ENCODE measurements at places on chromosomes 4 and X. TPM values are rescaled to one million over a fixed set of nuclear protein-coding genes. Genes with fewer than 3 reads are reported as not detected.

- no peak overlapping the region for H3K4me3 ChIP-seq
- H3K27me3 ChIP-seq = no peaks in the 10 kb centered on the region
- no peak overlapping the region for H3K27ac ChIP-seq
- H3K4me1 ChIP-seq = peaks cover 5% of the 10 kb centered on the region
- DNase-seq = no peak
- H3K36me3 ChIP-seq = no peaks in the 10 kb centered on the region
These were observed 55.7 kb upstream of the STIM2 start for GRCh38 chr4:26804925-26805324.

- no peak overlapping the region for H3K4me3 ChIP-seq
- DNase-seq = no peak
- no peaks in the 10 kb centered on the region for H3K36me3 ChIP-seq
- no peaks in the 10 kb centered on the region for H3K27me3 ChIP-seq
- no peak overlapping the region for H3K27ac ChIP-seq
These were observed 29.6 kb upstream of the DCAF8L1 start for GRCh38 chrX:28010875-28011274.

- H3K36me3 ChIP-seq = no peaks in the 10 kb centered on the region
- H3K27me3 ChIP-seq = no peaks in the 10 kb centered on the region
- no peaks in the 10 kb centered on the region for H3K4me1 ChIP-seq
- DNase-seq = no peak
- H3K4me3 ChIP-seq = no peak overlapping the region
These were observed 876.5 kb downstream of the RAPGEF2 start for GRCh38 chr4:159979351-159979750.

DNA sequence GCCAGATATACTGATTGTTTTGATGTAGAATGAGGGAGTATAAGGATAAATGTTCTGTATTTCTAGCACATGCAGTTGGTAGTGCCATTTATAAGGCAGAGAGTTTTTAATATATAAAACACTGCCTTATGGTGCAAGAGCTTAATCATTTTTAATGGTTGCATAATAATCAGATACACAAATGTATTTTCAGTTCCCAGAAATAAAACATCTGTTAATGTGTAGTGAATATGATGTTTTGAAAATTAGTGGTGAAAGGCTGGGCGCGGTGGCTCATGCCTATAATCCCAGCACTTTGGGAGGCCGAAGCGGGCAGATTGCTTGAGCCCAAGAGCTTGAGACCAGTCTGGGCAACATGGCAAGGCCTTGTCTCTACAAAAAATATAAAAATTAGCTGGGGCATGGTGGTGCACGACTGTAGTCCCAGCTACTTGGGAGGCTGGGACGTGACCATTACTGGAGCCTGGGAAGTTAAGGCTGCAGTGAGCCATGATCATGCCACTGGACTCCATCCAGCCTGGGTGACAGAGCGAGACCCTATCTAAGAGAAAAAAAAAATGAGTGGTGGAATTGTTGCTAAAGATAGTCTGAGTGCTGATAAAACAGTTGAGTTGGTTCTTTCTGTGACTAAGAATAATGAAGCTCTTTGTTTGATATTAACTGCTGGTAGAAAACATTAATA is 29.3 kb downstream of the CLCN3 start:
- peaks cover 22% of the 10 kb centered on the region for H3K36me3 ChIP-seq
- peaks cover 4% of the 10 kb centered on the region for H3K4me1 ChIP-seq
- H3K27me3 ChIP-seq = no peaks in the 10 kb centered on the region
- no peak overlapping the region for H3K4me3 ChIP-seq
- H3K27ac ChIP-seq = no peak overlapping the region

- peaks cover 10% of the 10 kb centered on the region for H3K27me3 ChIP-seq
- no peak overlapping the region for H3K4me3 ChIP-seq
- H3K36me3 ChIP-seq = no peaks in the 10 kb centered on the region
- no peak for DNase-seq
These were observed 100.0 kb downstream of the ADRA2C start for GRCh38 chr4:3865986-3866812.

DNA sequence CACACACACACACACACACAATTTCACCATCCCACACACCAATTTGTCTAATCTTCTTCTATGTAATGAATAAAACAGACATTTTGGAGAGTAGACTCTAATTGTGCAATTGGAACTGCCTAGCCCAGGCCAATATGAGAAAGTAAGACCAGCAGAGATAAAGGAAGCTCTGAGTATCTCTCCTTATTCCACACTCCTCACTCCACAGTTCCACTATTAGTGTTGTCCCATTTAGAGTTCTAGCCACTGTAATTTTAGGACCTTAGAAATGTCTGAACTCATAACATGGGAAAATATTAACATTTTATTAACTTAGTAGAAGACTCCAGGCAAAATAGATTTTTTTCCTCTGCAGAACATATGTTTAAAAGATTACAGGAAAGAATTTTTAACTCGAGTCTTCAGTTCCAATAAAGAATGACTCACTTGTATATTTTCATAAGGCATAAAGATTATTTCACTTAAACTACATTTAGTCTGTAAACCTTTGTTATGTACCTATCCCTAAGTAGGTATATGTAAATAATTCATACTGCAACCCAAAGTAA is 297.6 kb upstream of the INTU start:
- H3K4me1 ChIP-seq = no peaks in the 10 kb centered on the region
- H3K4me3 ChIP-seq = no peak overlapping the region
- DNase-seq = no peak
- no peaks in the 10 kb centered on the region for H3K27me3 ChIP-seq
- H3K36me3 ChIP-seq = no peaks in the 10 kb centered on the region

- no peak overlapping the region for H3K4me3 ChIP-seq
- peaks cover 10% of the 10 kb centered on the region for H3K4me1 ChIP-seq
- H3K27me3 ChIP-seq = no peaks in the 10 kb centered on the region
- no peak for DNase-seq
- peaks cover 54% of the 10 kb centered on the region for H3K36me3 ChIP-seq
- no peak overlapping the region for H3K27ac ChIP-seq
These were observed 25.6 kb downstream of the PYURF start for GRCh38 chr4:88497859-88498409.

DNA sequence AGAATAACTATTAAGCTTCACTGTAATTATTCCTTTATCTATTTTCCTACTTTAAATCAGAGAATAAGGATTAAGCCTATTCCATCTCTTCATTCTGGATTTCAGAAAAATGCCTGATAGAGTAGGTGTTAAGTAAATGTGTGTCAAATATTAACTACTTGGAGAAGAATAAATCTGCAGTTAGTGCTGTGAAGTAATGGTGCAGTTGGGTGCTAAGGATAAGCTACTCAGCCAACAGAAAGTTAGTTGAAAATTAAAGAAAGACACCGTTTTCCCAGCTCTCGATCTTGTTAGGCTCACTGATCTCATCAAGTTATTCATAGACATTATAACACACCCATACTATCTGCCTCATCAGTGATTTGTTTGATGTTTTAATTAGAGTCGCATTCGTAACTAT is 7.1 kb downstream of the PF4V1 start:
- no peak overlapping the region for H3K27ac ChIP-seq
- no peak for DNase-seq
- no peak overlapping the region for H3K4me3 ChIP-seq
- H3K36me3 ChIP-seq = no peaks in the 10 kb centered on the region

DNA sequence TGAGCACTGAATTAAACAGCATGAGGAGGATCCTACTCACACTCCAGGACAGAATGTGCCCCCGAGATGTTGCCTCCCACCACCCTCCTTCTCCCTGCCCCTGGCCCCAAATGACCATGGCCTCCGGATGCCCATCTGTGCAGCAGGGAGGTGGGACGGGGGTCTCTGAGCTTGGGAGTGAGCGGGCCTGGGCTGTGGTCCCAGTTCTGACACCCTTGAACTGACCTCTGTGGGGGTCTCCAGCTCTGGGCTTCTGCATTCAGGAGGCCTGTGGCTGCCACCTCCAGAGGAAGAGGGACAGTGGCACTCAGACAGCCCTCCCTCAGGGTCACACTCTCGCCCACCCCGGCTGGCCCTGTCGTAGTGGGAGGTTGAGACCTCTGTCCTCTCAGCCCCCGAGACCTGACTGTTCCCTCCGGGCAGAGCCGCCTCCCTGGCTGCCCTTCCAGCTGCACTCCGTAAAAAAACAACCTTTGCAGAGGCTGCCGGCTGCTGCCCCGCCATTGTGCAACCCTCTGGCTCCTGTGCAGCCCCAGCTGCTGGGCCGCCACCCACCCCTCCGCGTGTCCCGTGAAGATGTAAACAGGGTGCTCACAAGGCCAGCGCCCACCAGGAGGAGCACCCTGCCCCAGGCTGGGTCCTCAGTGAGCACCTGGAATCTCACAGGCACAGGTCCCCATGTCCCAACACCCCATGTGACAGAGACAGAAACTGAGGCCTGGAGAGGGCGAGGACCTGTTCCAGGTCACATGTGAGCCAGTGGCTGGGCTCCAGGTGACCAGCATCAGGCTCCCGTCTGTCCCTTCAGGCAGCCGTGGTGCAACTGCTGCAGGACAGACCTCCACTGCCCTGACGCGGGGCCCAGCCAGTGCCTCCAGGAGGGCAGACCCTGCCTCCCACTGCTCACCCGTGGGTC is 39.6 kb downstream of the HTRA3 start:
- no peaks in the 10 kb centered on the region for H3K36me3 ChIP-seq
- no peak for DNase-seq
- H3K27ac ChIP-seq = no peak overlapping the region
- no peaks in the 10 kb centered on the region for H3K4me1 ChIP-seq
- no peak overlapping the region for H3K4me3 ChIP-seq

Gene F8A3
- total RNA-seq = 38.3 TPM

Gene DDX3X
- total RNA-seq = 181 TPM

Gene HPGD
- total RNA-seq = 7.3 TPM

All from activated CD4-positive, alpha-beta T cell treated with anti-CD3 and anti-CD28 coated beads, Interleukin-2, amount 10 ng/mL, durations not matched to agents 7 days and 5 days (primary cell).